ENCODE measurements at places on chromosomes 16 and 17. TPM values are rescaled to one million over a fixed set of nuclear protein-coding genes. Genes with fewer than 3 reads are reported as not detected.

The KCNH4 gene
- total RNA-seq: not detected

- DNase-seq: no peak
These were observed 51.2 kb upstream of the NKD1 start for GRCh38 chr16:50496990-50497389.

DNA sequence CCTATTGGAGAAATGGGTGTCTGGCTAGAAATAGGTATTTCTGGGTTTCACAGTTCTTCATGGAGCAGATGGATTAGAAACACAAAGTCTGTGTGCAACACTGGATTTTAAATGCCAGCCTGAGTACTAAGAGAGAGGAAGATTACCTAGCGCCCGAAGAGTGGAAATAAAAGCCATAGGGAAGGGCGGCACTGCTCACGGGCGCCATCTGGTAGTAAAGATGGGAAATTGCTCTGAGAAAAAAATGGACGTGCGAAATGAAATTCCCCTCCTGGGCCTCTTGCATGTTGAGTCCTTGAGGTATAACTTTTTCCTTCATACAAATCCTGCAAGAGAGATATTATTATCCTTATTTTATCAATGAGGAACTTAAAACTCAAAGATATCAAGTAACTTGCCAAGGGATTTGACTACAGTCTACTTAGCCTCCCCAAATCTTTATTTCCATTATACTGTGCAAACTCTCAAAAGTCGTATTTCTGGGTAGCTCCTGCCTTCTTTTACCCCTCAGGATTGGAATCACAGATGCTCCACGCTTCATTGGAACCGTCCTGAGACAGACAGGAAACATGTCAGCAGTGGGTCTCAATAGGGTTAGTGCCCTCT is 72.8 kb downstream of the MMD start:
- DNase-seq: peak; percentile 72

GRCh38 chr16:27717726-27718125 is 167.8 kb downstream of the KATNIP start:
- DNase-seq: no peak

- no peak for DNase-seq
These were observed 23.8 kb upstream of the CACNG5 start for GRCh38 chr17:66810951-66811682.

GRCh38 chr17:60230358-60230757 is 80.6 kb downstream of the CA4 start:
- no peak for DNase-seq

Measured in PC-3 (cell line).